Ovary (tissue), 10 donors: ENCODE measurements at places on chromosomes 13 and 19.
A peak's percentile ranks its signal among the peaks of the same experiment; 100 is the strongest.

DNA sequence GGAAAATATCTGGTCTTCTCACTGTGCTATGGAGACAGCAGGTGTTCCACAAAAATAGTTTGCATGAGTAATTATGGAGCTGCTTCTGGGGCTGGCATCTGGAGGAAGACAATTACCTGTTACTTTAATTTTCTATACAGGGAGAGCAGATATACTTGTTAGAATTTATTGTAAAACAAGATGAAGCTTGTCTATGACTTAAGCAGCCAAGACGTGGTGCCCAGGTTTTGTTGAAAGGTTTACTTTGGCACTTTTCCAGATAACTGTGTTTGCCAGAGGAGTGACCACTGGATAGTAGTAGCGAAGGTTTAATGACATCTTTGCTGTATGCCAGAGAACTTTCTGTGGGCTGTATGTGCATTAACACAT lies 134.5 kb upstream of the KL start:
- no peak for DNase-seq

GRCh38 chr19:4504891-4505569 lies 13.3 kb downstream of the PLIN4 start:
- DNase-seq, result no peak

- DNase-seq, result no peak
Observed at GRCh38 chr19:3289971-3290569, 65.6 kb downstream of the CELF5 start.

- DNase-seq, result no peak
Observed at GRCh38 chr13:87999240-87999700, 328.1 kb downstream of the SLITRK5 start.

DNA sequence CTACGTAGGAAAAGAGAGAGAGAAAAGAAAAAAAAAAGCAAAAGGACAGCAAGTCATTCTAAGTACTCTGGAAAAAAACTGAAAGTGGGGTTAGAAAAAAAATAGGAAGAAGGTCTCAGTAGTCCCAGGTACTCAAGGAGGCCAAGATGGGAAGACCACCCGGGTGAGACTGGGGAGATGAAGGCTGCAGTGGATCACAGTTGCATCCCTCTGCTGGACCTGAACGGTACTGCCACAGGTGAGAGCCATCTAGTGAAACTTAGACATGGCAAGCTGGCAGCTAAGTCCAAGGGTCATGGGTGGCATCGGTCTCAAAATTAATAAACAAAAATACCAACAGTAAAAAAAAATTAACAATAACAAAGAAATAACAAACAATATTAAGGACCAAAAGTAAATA lies 41.0 kb upstream of the ZNF91 start:
- no peak for DNase-seq

DNA sequence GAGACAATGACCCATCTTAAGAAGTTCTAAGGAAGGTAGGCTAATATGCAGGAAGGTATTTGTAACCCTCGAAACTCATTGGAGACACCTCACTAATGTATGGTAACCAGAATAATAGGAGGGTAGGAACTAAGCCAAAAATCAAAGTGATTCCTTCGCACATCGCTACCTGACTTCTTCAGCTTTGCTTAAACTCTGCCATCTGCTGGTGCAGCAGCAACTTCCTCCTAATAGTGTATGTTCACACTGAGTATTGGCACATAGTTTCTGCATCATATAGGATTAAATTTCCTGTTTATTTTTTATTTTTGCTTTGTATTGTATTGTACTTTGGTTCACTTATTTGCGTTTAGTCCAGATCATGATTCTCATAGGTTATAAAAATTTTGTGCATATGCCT lies 676.2 kb downstream of the GPC5 start:
- no peak for DNase-seq

DNA sequence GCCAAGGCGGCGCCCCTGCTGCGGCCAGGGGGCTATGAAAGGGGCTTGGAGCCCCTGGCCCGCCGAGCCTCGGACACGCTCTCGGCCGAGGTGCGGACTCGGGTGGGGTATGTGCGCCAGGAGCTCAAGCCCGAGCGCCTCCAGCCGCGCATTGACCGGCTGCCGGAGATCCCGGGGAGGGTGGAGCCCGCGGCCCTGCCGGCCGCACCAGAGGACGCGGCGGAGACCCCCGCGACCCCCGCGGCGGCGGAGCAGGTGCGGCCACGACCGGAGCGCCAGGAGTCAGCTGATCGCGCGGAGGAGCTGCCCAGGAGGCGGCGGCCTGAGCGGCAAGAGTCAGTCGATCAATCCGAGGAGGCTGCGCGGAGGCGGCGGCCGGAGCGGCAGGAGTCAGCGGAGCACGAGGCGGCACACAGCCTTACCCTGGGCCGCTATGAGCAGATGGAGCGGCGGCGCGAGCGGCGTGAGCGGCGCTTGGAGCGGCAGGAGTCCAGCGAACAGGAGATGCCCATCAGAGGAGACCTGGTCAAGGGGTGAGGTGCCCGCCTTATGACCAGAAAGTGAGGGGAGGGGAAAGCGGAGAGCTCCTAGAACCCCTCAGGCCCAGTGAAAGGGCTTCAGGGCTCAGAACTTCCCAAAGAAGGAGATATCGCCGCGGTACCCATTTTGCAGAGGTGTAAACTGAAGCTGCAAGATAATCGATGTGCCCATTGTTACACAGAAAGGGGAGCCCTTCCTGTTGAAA lies 8.8 kb upstream of the SHKBP1 start:
- no peak for DNase-seq

DNA sequence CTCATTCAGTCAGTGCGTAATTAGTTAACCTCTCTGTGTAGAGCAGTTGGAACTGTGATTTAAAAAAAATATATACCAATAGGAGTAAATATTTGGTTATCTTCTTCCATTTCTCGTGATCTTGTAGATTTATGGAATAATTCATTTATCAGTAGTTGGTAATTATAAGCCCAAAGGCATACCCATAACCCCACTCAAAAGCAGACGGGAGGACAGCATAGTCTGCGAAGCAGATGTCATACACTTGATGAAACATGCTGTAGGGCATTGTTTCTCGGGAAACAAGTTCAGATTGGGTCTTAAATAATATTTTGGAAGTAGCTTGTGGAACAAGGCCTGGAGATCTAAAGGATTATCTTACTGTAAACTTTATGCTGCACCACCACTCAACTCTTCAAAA lies 119.7 kb downstream of the FRY start:
- no peak for DNase-seq

- no peak for DNase-seq
Observed at GRCh38 chr19:7393939-7394730, 45.4 kb downstream of the ARHGEF18 start.

DNA sequence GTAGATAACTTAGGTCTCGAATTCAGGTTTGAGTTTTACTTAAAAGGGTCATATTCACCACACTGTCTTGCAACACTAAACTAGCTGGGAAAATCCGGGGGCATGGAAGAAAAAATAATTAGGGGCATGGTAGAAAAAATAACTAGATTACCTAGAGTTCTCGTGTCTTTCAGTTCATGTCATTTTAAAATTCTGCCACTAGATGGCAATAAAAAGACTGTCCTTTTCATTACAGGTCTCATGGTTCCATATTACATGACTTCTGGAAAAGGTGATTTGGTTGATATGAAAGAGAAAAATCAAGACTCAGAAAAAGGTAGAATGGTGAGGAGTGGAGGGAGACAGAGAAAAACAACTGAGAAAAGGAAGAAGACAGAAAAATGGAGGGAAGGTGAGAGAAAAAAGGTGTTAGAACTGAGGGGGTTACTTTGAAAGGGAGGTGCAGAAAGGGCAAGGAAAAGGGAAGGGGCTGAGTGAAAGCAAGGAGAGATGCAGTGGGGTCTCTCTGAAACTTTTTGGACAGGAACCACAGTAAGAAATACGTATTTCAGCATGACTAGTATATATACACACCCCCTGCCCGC lies 299.0 kb downstream of the KLF12 start:
- DNase-seq, result no peak

DNA sequence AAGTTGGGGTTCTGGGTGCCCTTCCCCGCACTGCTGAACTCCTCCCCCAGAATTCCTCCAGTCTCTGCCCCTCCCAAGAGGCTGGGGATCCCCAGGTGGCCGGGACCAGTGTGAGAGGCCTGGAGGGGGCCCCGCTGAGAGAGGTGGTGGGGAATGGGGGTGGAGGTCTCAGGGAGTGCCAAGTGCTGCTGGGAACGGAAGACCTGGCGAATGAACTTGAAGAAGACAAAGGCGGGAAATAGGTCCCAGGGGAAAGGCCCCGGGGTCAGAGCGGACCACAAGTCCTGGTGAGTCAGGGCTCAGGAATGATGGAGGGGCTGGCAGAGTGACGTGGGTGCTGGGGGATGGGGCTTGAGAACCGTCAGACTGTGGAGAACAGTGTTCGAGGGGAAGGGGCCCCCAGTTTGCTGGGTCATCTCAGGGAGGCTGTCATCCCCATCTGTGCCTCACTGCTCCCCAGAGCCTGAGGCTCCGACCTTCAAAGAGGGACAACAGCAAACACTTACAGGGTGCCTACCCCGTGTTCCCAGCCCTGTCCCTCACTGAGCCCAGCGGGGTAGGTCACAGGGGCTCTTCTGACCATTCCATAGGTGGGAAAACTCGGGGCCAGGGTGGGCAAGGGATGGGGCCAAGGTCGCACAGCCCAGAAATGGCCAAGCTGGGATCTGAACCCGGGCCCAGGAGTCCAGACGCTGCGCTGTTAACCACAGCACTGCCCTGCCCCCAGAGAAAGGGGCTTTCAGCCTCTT lies 16.0 kb upstream of the SEMA6B start:
- DNase-seq, result peak; percentile 66

DNA sequence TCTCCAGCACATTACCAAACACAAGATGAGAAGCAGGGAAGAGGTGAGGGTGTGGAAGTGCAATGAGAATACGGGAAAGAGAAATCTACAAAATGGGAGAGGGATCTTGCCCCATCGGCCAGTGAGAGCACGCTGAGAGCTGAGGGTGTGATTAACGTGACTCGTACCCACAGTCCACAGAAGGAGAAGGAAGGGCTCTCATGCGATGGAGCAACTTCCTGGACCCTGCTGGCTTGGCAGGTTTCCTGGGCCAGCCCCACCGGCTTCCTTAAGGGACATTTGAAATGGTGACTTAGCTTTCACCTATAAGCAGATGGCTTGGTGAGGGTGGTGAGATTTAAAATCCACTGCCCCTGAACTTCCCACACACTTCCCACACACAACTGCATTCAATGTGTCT lies 740.1 kb downstream of the UQCRFS1 start:
- no peak for DNase-seq

DNA sequence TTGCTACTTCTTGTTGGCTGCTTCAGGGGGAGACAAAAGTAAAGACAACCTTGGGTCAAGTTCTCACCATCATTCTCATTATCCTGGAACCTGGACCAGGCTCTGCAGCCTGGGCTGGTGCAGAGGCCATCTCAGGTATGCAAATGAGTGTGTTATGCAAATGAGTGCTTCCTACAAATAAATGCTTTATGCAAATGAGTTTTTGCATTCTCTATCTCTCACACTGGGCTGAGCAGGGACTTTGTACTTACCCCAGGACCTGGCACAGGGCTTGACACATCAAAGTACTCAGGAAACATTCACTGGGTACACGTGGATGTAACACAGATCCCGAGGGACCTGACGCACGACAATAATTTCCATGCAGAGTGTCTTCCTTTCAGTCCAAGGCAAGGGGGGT lies 103.0 kb downstream of the DNAJC15 start:
- DNase-seq, result no peak

DNA sequence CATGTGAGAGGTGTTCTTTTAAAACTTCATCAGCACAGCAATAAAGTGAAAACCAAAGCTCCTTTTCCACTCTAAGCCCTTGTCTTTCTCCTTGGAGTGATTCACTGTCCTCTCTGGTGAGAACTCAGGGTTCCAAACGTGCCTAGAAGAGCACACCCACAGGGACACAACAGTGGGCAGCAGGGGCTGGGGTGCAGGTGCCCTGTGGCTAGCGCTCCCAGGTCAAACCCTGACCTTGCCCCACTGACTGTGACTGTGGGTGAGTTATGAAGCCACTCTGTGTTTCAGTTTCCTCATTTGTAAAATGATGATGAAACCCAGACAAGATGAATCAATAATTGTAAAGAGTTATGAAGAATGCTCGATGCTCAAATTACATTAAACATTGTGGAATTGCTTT lies 37.6 kb upstream of the IGFL1 start:
- no peak for DNase-seq

- DNase-seq, result no peak
Observed at GRCh38 chr19:50794074-50794875, 4.1 kb downstream of the ACP4 start.

DNA sequence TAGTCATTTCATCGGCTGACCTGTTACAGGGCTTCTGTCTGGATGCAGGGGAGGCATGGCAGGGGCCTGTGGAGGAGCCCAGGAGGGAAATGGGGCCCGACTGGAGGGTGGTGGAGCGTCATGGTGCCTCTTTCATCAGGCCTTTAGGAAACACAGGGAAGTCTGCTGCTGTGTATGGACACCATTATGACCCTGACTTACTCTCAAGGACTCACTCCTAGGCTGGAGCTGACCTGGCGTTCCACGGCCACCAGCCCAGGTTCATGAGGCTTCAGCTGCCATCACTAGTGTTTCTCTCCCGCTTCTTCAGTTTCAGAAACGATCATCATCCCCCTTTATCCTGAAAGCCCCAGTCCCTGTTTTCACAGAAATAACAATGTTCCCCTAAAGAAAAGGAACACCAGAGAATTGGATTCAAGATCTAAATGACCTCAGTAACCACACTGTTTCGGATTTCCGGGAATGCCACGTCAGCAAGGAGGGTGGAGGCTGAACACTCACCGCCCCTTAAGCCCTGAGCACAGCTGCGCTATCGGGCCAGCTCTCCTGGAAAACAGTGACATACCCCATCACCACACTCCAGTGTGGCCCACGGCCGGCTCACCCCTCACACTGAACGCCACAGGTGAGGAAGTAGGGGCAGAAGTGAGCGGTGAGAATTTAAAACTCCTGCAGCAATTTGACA lies 67.6 kb downstream of the SOX1 start:
- DNase-seq, result no peak

DNA sequence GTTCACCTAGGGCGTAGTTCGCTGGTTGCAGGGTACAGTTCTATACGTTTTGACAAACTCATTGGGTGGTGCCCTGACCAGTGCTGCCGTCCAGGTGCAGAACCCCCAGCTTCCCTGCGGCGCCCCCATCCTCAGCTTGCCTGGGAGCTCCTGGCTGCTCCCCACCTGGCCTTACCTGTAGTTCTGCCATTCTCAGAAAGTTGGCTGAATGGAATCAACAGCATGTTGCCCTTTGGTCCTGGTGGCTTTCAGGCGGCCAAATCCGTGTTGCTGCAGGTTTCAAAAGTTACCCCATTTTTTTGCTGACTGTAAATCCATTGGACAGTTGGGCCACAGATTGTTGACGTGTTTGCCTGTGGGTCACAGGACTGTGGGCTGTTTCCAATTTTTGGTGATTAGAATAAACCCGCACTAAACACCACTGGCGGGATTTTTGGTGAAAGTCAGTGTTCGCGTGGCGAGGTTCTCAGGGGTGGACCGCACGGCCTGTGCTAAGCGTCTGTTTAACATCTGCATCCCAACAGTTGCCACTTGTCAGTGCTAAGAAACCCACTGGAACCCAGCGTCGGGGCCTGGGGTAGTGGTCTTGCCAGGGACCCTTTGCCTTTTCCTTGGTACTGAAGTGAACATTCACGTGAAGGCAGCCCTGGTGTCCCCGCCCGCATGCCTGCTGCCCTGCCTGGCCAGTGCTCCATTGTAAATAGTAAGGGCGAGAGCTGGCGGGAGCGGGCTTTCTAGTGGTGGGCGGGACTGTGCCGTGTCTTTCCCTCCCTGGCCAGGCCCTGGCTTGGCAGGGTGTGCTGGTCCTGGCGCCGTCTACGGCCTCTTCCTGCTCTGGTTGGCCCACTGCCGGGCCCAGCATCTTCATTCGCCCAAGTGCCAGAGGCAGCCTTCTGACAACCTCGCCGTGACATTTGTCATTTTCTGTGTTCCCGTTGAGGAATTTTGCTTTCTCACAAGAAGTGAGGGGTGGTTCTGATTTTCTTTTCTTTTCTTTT lies 3.3 kb downstream of the DOT1L start:
- peak; percentile 81 for DNase-seq
